ENCODE measurements at places on chromosomes 7 and 10.

DNA sequence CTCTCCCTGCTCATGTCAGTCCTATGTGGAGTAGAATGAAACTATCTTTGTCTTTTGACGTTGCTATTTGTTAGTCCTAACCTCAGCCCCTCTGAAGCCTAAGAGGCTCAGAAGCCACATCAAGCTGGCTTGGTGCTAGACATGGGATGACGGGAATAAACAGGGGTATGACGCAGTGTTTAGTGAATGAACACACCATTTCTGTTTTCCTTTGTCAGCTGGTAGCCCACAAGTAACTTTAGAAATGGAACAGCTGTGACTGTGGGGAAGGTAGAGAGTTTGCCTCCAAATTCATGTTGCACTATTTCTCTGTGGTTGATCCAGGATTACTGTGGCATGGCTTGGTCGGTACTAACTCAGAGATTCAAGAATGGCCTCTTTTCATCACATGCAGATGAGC, 31.3 kb downstream of the COX15 start:
- no peak for DNase-seq

DNA sequence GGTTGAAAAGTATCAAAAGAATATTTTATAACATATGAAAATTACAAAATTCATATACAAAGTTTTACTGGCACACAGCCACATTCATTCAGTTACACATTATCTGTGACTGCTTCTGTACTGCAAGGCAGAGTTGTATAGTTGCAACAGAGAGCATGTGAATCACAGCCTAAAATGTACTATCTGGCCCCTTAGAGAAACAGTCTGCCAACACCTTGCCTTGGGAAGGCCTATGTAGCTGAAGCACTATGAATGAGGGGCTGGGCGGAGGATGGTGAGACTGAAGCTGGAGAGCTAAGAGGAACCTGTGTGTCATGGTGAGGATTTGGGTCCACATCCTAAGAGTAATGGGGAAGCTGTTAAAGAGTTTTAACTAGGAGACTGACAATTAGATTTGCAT, 35.7 kb downstream of the PDZD8 start:
- no peak for DNase-seq

GRCh38 chr10:119328223-119328622, 120.9 kb downstream of the GRK5 start:
- no peak for DNase-seq

DNA sequence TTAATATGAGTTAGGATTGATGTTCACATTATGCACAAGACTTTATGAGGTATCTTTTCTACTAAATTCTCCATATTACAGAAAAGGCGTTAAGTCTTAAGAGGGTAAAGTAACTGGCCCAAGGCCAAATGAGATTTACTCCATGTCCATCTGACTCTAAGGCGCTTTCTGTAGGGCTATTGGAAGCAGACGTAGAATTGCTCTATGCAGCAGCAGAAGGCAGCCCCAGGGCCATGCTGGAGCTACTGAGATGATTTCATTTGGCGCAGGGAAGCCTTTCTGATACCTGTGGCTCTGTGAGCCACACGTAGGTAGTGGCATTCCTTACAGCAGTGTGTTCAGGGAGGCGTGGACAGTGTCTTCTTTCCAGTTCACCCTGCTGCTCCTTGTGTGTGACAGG, 133.1 kb downstream of the SH2D4B start:
- DNase-seq: no peak

DNA sequence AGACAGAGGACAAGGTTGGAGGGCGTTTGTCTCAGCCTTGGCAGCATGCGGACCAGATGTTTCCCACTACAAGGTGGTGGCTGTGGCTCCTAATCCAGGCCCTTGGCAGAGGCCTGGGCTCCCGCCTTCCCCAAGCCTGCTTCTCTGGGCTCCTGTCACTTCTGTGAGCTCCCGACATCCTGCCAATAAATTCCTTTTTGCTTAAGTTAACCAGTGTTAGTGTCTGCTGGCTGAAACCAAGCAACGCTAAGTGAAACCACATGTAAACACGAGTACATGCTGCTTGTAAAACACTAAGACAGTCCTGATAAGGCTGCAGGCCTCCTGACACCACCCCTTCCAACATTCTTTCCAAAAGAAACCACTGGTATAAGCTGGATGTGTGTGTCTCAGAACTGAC, 263.6 kb upstream of the ZMIZ1 start:
- no peak for DNase-seq

GRCh38 chr10:76433161-76434005, 1002.0 kb downstream of the LRMDA start:
- no peak for DNase-seq

GRCh38 chr7:141928146-141928844, 12.1 kb downstream of the OR9A4 start:
- no peak for DNase-seq

DNA sequence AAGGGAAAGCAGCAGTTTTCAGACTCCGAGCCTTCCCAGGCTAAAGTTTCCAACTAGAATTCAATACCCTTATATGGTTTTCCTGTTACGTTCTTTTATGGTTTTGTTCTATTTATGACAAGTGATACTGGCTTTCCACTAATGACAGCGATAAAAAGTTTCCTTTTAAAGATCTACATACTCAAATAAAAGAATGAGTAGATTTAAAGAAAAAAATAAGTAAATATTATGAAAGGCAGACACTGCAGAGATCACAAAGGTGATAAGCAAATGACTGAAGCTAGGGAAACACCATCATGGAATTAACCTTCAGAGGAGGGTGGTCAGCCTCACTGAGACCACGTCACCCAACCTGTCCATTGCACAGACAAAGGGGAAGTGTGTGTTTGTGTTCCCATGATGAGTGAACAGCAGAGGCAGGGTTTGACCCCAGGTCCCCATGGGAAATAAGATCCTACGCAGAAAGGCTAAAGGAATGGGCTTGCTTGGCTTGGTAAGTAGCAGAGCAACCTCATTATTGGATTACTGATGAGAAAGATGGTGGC, 4.0 kb downstream of the VSIR start:
- DNase-seq: no peak

DNA sequence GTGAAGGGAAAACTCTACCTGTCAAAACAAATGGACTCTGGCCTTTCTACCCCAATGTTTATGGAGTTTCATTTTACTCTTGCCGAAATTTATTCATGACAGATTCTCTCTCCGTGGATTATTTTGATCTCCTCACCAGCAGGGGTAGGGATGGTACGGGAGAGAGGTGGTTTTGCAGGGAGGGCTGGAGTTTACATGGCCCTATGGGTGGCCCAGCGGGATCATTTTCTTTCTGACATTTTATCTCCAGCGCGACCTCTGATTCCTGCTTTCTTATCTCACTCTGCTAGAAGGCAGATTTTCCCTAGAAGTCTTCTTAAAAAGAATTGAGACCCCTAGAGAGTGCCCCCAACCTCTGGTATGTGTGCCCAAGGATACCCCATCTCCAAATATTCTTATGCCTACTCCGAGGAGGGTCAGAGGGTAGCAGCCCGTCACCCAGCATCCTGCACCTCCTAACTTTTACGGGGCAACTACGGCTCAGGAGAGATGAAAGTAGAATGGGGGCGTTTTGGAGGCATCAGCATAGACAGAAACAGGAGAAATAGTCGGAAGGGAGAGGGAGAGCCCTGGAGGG, 10.1 kb upstream of the GATA3 start:
- no peak for DNase-seq

DNA sequence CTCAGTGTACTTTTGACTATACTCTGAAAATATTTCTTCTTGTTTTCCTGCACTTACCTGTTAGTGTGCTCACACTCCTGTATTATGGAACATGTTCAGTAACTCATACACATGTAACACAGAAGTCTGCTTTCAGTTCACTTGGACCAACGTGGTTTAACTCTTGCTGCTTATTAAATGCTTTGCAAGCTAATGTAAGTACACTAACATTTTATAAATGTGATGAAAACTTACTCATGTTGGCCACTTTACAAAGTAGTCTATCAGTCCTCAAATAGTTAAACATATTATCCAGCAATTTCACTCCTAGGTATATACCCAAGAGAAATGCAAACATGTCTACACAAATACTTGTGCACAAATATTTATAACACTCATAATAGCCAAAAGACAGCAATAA, 98.4 kb downstream of the UBE2H start:
- DNase-seq: no peak

DNA sequence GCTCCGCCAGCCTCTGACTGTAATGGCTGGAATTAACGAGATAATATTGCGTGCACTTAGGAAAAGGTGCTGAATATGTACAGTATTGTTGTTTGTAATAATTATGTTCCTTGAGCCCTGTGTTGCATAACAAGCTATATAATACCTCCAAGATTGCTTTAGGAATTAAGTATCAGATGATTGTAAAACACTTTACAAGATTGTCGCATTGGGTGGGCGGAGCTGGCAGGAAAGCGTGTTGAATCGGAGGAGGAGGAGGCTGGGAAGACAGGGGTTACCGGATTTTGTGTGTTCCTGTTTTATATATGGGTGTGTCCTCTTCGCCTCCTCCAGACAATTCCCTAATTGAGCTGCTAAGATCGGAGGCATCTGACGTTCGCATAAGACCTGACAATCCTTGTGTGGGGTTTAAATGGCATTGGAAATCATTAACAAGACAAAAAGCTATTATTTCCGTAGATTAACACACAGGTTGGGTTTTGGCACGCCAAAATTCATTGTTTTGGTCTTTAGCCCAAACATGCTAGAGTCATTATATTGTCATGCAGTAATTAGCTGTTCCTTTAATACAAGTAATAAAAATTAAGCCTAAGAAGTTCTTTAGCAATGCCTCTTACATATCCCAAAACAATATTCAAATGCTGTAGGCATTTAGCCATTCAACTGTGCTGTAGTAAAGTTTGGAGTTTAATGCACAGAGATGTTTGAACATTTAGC, 192.9 kb upstream of the SH2B2 start:
- DNase-seq: no peak

- DNase-seq: no peak
Observed at GRCh38 chr7:129975309-129975708, 22.5 kb upstream of the UBE2H start.

GRCh38 chr7:50273870-50274269, 30.6 kb upstream of the IKZF1 start:
- DNase-seq: no peak

- DNase-seq: no peak
Observed at GRCh38 chr10:91741356-91741755, 56.9 kb upstream of the TNKS2 start.

DNA sequence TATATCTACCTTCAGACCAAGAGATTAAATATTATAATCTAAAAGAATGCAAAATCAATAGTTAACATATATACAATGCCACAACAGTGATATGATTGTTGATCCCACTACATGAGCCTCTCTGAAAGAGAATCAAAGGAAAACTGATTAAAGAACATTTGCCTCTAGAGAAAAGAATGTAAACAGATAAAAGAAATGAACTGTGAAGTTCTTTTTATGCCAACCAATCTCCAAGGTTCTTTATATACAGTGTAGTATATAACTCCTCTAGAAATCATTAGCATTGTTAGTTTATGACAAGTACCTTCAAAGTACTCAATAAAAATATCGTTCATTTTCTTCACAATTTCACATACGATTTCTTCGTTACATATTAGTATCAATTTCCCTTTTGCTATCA, 20.1 kb downstream of the CNOT4 start:
- DNase-seq: no peak

DNA sequence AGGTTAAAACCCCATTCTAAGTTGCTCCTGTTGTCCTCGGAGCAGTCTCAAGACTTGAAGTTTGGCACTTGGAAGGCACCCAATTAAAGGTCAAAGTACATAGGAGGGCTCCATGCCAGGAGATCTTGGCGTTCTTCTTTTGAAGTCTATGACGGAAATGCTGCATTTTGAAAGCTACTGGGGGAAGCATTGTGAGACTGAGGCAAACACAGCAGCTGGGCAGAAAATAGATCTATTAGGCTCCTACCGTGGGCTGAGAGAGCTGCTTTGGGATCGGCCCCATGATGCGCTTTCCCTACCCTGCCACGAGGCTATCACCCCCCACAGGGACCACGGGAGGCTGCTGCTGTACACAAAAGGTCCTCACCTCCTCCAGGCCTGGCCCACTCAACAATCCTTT, 20.0 kb downstream of the KIAA1549 start:
- DNase-seq: no peak

GRCh38 chr7:151123158-151123821, 37.0 kb downstream of the AGAP3 start:
- no peak for DNase-seq

All from activated CD8-positive, alpha-beta T cell treated with anti-CD3 and anti-CD28 coated beads, Interleukin-2, amount 10 ng/mL, durations not matched to agents 7 days and 5 days (primary cell).